Endothelial cell of umbilical vein (primary cell): ENCODE measurements at places on chromosomes 6 and 20. TPM values are rescaled to one million over a fixed set of nuclear protein-coding genes. Genes with fewer than 3 reads are reported as not detected.

MYLK4 gene
- 0.32 and 0.62 TPM in 2 replicates for total RNA-seq

NR2E1 gene
- not detected in 2 replicates for total RNA-seq

MED20 gene
- 25.5 and 30.4 TPM in 2 replicates for total RNA-seq

C6orf58 gene
- total RNA-seq, result not detected in 2 replicates

OXT gene
- total RNA-seq, result not detected in 2 replicates

POPDC3 gene
- total RNA-seq, result 1.7 and 3.1 TPM in 2 replicates

METTL24 gene
- total RNA-seq, result not detected in 2 replicates

OR2B6 gene
- total RNA-seq, result not detected in 2 replicates

AIF1 gene
- not detected in 2 replicates for total RNA-seq

ADGB gene
- not detected in 2 replicates for total RNA-seq

ZNF391 gene
- 0.37 and 0.42 TPM in 2 replicates for total RNA-seq

HDDC2 gene
- total RNA-seq, result 12.6 and 13.6 TPM in 2 replicates

RBL1 gene
- total RNA-seq, result 16.8 and 20.1 TPM in 2 replicates

TGM3 gene
- total RNA-seq, result not detected in 2 replicates

SLC22A16 gene
- not detected in 2 replicates for total RNA-seq
